B cell (primary cell): ENCODE measurements at places on chromosomes 1 and 21. TPM values are rescaled to one million over a fixed set of nuclear protein-coding genes. Genes with fewer than 3 reads are reported as not detected.
A peak's percentile ranks its signal among the peaks of the same experiment; 100 is the strongest.

SEMA4A gene
- 6.4 and 9.2 TPM in 2 replicates for total RNA-seq

FTCD gene
- total RNA-seq, result 0.39 and 1.4 TPM in 2 replicates

B3GALT2 gene
- 0.07 TPM in 1 of 2 replicates, not detected in the other for total RNA-seq

SELP gene
- total RNA-seq, result 0.87 and 0.99 TPM in 2 replicates

USH2A gene
- total RNA-seq, result not detected in 2 replicates

FAM229A gene
- 33.7 and 33.8 TPM in 2 replicates for total RNA-seq

IFI44 gene
- 6.9 and 10.2 TPM in 2 replicates for total RNA-seq

CD247 gene
- 2.5 and 5.2 TPM in 2 replicates for total RNA-seq

OR2L13 gene
- total RNA-seq, result not detected in 2 replicates

CGN gene
- 0.49 and 0.81 TPM in 2 replicates for total RNA-seq

CD34 gene
- 0.05 TPM in 1 of 2 replicates, not detected in the other for total RNA-seq

ARMH1 gene
- 10.2 and 11.4 TPM in 2 replicates for total RNA-seq

NPR1 gene
- total RNA-seq, result 0.19 and 0.37 TPM in 2 replicates

S100A1 gene
- not detected in 2 replicates for total RNA-seq

ETV3L gene
- total RNA-seq, result not detected in 2 replicates

DNA sequence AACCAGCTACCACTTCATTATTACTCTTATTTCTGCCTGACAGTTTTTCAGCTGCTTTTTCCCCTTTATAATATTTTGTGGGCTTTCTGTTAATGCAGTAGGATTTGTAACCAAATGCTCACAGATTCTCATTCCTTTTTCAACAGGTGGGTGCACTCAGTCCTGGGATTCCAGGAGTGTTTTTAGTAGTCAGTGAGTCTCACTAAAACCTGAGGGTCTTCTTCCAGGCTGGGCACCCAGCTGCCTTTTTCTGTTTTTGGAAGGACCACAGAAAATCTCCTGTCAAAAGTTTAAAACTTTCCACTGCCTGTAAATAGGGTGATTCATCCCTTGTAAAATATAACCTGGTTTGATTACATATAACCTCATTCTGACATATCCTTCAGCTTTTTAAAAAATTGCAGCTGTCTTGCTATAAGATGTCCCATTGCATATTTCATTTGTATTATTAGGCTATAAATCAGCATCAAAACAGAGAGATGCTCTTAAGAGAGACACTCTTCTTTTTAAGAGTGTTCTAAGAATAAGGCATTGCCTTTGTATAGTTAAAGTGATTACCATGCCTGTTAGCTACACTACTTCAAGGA is 16.8 kb upstream of the CEP350 start:
- DNase-seq, result no peak

GRCh38 chr1:115829947-115830346 is 11.0 kb downstream of the NHLH2 start:
- no peak for DNase-seq

DNA sequence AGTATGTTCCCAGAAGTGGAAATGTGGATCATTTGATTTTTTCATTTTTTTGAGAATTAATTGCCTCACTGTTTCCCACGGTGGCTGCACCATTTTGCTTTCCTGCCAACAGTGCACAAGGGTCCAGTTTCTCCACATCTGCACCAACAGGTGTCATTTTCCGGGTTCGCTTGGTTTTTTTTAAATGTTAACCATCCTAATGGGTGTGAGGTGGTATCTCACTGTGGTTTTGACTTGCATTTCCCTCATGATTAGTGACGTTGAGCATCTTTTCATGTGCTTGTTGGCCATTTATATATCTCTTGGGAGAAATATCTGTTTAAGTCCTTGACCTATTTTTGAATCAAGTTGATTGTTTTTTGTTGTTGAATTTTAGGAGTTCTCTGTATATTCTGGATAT is 3.0 kb downstream of the COL6A2 start:
- no peak for DNase-seq

DNA sequence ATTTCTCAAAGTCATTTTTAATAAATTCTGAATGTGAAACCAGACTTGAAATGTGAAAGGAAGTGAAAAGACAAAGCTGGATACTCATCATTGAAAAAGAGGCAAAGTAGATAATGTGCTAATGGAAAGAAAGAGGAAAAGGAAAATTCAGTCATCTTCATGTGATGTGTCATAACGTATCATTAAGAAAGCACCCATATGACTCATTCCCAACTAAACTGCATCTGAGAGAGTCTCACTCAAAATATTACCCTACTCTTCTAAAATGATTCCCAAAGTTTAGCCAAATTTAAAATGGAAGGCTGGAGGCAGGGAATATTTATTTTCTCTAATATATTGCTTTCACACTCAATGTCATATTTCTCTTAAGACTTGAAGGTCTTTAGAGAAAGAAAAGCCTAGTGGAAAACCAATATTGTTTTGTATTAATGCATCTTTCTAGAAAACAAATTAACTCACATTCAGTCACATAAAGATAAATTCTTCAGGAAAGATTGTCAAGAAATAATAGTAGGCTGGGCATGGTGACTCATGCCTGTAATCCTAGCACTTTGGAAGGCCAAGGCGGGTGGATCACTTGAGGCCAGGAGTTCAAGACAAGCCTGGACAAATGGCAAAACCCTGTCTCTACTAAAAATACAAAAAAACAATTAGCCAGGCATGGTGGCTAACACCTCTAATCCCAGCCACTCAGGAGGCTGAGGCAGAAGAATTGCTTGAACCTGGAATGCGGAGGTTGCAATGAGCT is 129.9 kb downstream of the SLC30A10 start:
- no peak for DNase-seq

- DNase-seq, result no peak
Observed at GRCh38 chr1:78171736-78172590, 126.2 kb downstream of the GIPC2 start.

- DNase-seq, result no peak
Observed at GRCh38 chr1:158059984-158060383, 66.5 kb downstream of the KIRREL1 start.

DNA sequence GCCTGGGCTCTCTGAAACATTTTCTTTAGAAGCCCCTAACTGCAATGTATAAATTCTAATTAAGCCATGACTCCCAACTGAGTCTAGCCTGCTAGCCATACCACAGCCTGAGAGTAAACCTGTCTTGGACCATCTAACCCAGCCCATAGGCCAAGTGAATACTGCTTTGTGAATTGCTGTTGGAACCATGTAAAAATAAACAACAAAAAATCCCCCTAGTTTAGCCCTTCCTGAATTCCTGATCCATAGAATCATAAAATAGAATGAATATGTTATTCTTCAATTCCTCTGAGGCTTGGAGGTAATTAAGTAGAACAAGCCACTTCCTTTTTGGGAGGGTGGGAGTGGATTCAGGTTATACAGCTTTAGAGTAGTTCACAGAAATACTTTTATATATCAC is 1496.4 kb downstream of the MRPL39 start:
- no peak for DNase-seq

- no peak for DNase-seq
Observed at GRCh38 chr21:44856131-44856530, 17.4 kb downstream of the PTTG1IP start.

- no peak for DNase-seq
Observed at GRCh38 chr1:34235594-34235993, 58.9 kb downstream of the C1orf94 start.

- peak; percentile 67 for DNase-seq
Observed at GRCh38 chr1:222009105-222009730, 267.3 kb upstream of the DUSP10 start.

- no peak for DNase-seq
Observed at GRCh38 chr1:43542527-43543458, 12.1 kb downstream of the PTPRF start.

DNA sequence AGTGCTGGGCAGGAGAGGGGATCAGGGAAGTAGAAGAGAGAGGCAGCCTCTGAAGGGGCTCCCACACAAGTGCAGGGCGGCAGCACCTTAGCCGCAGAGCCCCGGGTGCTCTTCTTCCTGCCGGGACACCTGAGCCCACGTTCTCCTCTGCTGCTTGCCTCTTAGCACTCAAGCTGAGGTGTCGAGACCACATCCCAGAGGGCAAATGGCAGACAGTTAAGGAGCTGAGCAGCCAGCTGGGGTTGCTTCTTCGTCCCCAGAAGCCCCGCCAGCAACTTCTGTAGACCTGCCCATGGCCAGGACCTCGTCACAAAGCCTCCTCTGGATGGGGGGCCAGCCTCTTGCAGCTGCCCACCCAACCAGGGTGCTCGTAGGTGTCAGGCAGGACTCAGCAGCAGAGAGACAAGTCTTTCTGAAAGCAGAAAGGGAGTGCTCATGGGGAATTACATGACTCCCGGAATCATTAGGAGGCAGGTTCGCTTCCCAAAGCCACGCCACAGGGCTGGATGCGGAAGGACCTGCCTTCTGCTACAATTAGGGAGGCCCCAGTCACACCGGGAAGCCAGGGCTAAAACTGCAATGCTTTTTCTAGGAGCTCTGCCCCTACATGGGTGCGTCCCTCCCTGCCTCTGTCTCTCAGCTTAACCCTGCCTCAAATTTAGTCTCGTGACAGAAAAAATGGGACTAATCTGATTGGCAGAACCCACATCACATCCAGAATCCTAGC is 141.4 kb upstream of the RAB4A start:
- peak; percentile 14 for DNase-seq

- no peak for DNase-seq
Observed at GRCh38 chr1:205961991-205962820, 18.9 kb upstream of the SLC26A9 start.

- DNase-seq, result no peak
Observed at GRCh38 chr1:116528329-116529083, 42.3 kb downstream of the CD58 start.

GRCh38 chr1:156336242-156336641 is 1.9 kb downstream of the CCT3 start:
- DNase-seq, result no peak

GRCh38 chr1:19067182-19067911 is 110.9 kb upstream of the IFFO2 start:
- DNase-seq, result no peak

DNA sequence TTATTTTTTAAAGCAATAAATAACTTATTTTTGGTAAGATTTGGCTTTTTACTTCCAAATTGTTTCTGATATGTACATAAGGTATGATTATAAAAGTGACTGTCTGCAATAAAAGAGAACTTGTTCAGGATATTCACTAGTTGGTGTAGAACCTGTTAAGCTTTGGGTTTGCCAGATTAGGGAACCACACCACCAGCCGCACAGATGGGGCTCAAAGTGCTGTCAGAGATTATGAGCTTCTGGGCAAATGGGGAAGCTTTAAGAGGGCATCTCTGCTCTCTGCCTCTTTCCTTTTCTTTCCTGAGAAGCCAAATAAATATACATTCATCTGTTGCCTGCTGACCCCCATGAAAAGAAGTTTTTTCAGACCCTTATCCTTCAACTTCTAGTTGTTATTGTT is 25.4 kb downstream of the IVNS1ABP start:
- DNase-seq, result peak; percentile 49

GRCh38 chr1:180568184-180568583 is 9.4 kb downstream of the OVAAL start:
- no peak for DNase-seq

GRCh38 chr1:232655746-232656085 is 25.8 kb upstream of the SIPA1L2 start:
- no peak for DNase-seq

- no peak for DNase-seq
Observed at GRCh38 chr21:42601656-42602055, 51.8 kb upstream of the PDE9A start.

DNA sequence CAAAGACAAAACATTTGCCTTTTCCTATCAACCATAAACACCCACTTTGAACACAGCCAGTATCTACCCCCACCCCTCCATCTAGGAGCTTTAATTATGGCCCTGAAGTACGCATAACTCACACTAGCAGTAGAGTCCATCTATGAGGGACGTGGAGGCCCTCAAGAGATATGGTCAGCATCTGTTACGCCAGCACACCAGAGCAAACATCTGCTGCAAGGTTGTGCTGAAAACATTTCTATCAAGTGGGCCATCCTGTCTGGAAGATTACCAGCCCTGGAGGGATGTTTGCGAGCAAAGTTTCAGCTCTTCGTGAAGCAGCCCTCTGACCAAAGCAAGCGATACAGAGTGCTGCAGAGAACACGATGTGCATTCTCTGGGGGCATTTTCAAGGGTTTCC is 74.6 kb downstream of the SLC45A1 start:
- DNase-seq, result no peak

DNA sequence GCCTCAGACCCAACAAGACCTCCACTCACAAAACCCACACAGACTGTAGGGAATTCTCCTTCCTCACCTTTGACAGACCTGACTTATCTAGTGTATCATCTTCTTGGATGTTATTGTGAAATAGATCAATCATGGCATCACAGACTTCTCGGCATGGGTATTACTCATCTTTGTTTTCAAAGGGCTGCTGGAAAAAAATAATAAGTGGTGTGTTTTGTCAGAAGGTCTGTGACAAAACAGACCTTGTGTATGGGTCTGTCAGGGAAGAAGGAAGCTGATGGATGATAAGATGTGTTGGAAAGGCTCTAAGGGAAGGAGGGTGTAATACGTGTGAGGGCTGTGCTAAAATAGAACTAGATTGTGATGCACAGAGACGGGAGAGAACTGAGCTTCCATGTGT is 13.9 kb upstream of the S100A7 start:
- DNase-seq, result no peak

- no peak for DNase-seq
Observed at GRCh38 chr1:222068101-222068500, 326.2 kb upstream of the DUSP10 start.

DNA sequence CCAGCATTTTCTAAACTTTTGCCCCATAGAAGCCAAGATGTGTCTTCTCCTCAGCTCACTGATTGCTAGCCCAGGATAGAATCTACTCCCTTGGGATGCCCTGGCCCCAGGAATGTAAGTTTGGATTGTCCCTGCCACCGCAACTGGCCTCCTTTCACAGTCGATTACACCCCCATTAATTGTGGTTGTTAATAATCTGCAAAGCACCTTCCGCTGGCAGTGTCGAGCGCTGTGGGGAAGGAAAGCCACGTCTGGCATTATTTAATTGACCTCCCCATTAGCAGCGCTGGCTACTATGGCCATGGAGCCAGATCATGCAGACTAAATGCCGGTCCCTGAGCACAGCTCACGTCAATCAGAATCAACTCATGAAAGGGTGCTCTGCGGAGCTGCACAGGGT is 597.3 kb upstream of the PLXNA2 start:
- no peak for DNase-seq

GRCh38 chr1:93625582-93626327 is 55.9 kb downstream of the BCAR3 start:
- no peak for DNase-seq

GRCh38 chr1:99005537-99005942 is 879 bp upstream of the PLPPR5 start:
- no peak for DNase-seq

- DNase-seq, result no peak
Observed at GRCh38 chr1:223819730-223820514, 25.8 kb downstream of the TP53BP2 start.

DNA sequence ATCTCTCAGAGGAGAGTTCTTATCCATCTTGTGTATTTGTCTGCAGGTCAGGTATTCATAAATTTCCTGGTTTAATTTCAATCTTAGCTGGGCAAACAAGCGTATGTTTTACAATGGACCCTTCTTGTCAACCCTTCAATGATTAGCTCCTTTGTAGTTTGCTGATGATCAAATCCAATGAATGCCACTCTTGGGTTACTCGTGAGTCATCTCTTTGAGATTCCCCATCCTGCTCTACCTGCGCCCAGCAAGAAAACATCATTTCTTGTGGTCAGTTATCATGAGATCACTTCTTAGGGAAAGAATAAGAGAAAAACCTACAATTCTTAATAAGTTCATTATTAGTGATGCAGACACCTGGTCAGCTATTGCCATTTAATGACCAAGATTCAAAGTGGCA is 572.3 kb upstream of the PKN2 start:
- no peak for DNase-seq

GRCh38 chr1:186179231-186179630 is 195.8 kb downstream of the TPR start:
- no peak for DNase-seq

GRCh38 chr1:181397845-181398244 is 85.5 kb upstream of the CACNA1E start:
- DNase-seq, result no peak
